ENCODE measurements at places on chromosomes 5 and 9. TPM values are rescaled to one million over a fixed set of nuclear protein-coding genes. Genes with fewer than 3 reads are reported as not detected.

- peak; percentile 89 for DNase-seq
Observed at GRCh38 chr5:80569961-80570786, at the start of gene ANKRD34B. ANKRD34B (minus strand) TSS chr5:80570280; CDS start chr5:80560019, 10,261 bp downstream.

DNA sequence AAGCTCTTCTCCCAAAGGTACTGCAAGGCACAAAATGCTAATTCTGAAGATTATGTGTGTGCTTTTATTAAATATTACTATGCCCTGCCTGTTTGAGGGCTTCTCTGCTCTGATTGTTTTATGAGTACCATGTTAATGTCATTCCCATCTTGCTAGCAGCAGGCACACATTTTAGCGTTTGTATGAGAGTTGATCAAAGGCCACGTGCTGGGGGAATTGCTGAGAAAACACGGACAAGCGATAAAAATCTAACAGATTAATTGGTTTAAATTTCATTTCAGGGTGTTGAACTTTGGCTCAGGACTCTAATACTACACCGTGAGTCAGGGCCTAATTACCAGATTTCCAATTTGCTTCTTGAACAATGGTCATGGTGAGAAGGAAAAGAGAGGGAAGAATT, 298.4 kb downstream of the EBF1 start:
- no peak for DNase-seq

GRCh38 chr9:35726931-35727330, 5.1 kb downstream of the TLN1 start:
- peak; percentile 29 for DNase-seq

DNA sequence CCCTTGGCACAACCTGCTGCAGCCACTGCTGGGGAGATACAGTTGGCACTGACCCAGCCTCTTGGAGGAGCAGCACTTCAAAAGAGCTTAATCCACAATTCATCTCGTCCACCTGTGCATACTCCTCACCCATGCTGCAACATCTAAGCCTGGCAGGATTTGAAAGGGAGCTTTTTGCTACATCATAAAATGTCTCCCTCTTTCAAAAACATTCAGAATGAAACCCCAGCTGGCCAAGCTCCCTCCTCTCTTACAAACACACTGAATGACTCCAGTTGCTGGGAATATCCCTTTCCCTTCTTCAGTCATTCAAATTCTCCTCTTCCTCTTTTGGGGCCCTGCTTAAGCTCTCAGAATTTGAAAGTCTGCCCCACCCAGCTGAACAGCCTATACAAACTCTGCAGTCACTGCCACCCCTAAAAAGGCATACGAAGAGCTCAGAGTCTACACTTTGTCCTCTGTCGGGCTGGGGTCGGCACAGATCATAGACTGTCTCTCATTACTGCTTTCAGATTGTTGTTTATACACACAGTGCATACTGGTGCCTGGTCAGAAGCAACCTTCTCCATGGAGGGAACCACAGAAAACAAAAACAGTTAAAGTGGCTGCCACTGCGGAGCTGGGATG, 8.8 kb upstream of the C5orf15 start:
- no peak for DNase-seq

DNA sequence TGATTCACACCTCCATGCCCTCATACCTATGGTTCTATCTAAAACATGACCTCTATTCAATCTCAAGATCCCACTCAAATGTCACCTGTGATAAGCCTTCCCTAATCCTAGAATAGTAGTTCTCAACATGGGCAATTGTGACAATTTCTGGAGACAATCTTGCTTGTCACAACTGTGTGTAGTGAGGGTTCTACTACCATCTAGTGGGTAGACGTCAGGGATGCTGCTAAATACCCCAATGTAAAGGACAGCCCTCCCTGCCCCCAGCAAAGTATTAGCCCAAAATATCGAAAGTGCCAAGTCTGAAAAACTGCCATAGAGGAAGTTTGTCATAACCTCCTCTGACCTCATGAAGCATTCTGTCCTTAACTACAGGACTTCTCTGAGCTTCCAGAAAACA, 32.0 kb downstream of the TBCA start:
- no peak for DNase-seq

DNA sequence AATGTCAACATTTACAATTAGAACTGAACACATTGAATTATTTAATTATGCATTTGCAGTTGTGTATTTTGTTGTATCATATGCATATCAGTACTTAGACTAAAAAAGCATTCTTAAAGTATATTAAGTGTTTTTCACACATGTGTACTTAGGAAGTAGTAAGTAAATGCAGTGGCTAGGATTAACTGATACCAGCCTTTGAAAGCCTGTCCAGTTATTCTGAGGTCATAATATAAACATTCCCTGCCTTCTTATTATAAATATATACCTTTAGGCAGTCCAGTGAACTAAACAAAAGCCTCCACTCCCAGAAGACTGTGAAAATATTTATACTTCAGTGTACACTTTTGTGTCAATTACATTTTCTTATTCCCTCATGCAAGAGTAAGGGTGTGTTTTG, 83.8 kb downstream of the TLE4 start:
- no peak for DNase-seq

- no peak for DNase-seq
Observed at GRCh38 chr5:80269991-80270438, 14.2 kb upstream of the SERINC5 start.

GRCh38 chr5:124878583-124879342, 132.3 kb upstream of the ZNF608 start:
- no peak for DNase-seq

DNA sequence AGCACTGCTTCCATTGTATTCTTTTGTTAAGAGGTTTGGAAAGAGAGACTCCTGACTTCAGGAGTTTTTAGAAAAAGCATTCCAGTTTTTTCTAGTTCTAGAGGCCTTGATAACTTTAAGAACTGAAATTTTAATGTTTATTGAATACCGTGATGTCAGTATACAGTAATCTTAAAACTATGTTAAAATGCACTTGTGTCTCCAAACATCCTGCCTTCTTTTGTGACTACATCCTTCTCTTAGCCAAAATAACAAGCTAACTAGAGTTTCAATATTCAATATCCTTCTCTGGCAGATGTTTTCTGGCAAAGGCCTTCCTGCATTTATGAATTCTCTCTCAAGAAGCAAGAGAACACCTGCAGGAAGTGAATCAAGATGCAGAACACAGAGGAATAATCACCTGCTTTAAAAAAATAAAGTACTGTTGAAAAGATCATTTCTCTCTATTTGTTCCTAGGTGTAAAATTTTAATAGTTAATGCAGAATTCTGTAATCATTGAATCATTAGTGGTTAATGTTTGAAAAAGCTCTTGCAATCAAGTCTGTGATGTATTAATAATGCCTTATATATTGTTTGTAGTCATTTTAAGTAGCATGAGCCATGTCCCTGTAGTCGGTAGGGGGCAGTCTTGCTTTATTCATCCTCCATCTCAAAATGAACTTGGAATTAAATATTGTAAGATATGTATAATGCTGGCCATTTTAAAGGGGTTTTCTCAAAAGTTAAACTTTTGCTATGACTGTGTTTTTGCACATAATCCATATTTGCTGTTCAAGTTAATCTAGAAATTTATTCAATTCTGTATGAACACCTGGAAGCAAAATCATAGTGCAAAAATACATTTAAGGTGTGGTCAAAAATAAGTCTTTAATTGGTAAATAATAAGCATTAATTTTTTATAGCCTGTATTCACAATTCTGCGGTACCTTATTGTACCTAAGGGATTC, 43.1 kb downstream of the NDFIP1 start:
- peak; percentile 87 for DNase-seq

DNA sequence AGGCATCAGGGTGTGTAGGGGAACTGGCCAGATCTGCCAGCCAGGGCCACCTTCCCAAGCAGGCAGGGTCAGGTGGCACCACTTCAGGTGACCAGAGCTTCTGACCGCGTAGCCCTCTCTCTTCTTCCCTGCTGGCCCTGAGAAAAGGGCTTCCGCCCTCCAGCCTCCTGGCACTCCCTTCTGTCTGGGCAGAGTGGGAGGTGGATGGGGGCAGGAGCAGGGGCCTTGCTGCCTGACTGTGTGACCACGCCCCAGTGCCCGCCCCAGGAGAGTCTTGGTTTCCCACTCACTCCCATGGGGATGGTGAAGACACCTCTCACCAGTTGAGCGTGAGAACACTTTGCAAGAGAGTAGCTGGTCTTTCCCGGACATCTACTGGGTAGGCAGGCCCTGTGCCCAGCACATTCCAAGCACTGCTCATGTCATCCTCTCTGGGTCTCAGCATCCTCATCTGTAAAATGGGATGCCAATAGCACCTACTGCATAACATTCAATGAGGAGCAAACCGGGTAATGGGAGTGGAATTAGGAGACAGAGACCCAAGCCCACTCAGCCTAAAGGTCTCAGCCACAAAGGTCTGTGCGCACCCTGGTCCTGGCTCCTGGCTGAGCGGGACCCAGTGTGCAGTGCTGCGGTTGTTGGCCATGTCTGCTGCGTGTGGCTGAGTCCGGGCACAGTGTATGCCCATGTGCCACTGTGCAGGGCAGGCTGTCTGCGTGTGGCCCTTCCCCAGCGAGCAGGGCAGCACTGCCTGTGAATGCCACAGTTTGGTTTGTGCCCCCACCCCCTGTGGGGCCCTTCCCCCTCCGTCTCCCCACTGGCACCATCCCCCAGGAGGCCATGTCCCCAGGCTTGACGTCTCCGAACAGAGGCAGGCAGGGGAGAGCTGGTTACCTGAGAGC, 179.1 kb upstream of the IER5L start:
- DNase-seq: no peak

GRCh38 chr9:35619800-35620158, 1.6 kb upstream of the CD72 start:
- no peak for DNase-seq

GRCh38 chr5:93926831-93927620, 185.6 kb upstream of the POU5F2 start:
- DNase-seq: no peak

GCNT4 gene
- 3.3 TPM for total RNA-seq

CCDC183 gene
- total RNA-seq: 1.1 TPM

EPB41L4B gene
- 32.2 TPM for total RNA-seq

VLDLR gene
- 46.3 TPM for total RNA-seq

PCDHA2 gene
- total RNA-seq: 2.4 TPM

PKD2L2 gene
- total RNA-seq: not detected

Data from GM23338 (cell line).